Stimulated activated CD4-positive, alpha-beta T cell treated with anti-CD3 and anti-CD28 coated beads, TNF-alpha, amount 100 ng/mL, for 24 hours (primary cell): ENCODE measurements at places on chromosomes 3 and 15.

- DNase-seq, result no peak
Measured at GRCh38 chr3:65107174-65107573, 419.4 kb upstream of the ADAMTS9 start.

DNA sequence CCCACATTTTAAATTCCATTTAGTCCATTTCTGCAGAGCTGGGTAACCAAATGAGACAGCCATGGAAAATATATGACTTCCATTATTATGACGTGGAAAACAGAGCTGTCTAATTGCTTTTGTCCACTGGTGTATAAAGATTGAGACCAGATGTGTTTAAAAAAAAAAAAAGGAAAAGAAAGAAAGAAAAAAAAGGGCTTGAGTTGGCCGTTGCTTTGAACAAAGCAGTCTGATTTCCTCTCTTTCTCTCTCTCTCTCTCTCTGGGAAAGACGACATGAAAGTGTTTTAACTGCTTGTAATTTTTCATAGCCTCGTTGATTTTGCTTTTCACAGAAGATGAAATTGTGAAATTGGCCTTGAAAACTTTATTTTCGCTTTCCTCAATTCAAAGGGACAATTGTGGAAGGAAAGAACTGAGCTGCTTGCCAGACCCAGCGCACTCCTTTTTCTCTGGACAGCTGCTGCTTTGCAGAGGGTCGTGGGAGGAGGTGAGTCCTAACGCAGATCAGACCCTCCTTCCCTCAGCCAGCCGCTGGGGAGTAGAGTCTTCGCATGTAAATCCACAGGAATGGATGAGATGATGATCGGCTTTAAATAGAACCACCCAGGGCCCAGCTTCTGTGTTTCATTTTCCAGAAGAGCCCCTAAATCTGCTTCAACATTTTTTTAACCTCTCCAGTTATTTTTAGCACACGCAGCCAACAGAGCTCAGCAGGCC, 42.8 kb upstream of the UBE2E1 start:
- DNase-seq, result no peak

GRCh38 chr3:24937228-24937627, 442.6 kb upstream of the THRB start:
- no peak for DNase-seq

- DNase-seq, result no peak
Measured at GRCh38 chr3:34858067-34858660, 781.2 kb upstream of the ARPP21 start.

- DNase-seq, result no peak
Measured at GRCh38 chr3:54243056-54243931, 120.9 kb downstream of the CACNA2D3 start.

- no peak for DNase-seq
Measured at GRCh38 chr15:67174864-67175573, 79.4 kb downstream of the AAGAB start.

GRCh38 chr3:8868996-8869395, 94.3 kb downstream of the RAD18 start:
- no peak for DNase-seq

GRCh38 chr15:43100971-43101370, 4.9 kb downstream of the UBR1 start:
- DNase-seq, result no peak

- no peak for DNase-seq
Measured at GRCh38 chr3:112128843-112129727, 4.0 kb downstream of the GCSAM start.

- no peak for DNase-seq
Measured at GRCh38 chr3:197465996-197466549, 89.7 kb downstream of the BDH1 start.

GRCh38 chr3:126057936-126058335, 26.0 kb downstream of the SLC41A3 start:
- no peak for DNase-seq

DNA sequence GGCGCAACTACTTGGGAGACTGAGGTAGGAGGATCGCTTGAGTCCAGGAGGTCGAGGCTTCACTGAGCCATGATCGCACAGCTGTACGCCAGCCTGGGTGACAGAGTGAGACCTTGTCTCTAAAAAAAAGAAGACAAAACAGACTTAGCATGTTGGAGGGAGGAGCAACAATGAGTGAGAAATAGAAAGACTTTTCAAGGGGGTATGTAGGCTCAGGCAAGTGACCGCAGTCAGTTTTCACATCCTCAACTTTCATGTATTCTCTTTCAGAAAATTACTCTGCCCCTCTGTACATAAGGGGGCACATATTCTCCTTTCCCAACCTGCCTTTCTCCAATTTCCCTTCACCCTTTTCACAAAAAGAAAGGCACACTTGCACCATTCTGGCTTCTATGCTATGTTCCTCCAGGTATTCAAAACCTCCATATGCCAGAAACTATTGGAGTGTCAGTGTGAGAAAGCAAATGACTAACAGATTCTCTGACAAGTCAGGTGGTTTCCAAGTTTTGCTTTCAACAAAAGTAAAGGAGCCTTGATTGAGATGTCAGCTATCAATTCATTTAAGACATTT, 7.6 kb downstream of the NSUN3 start:
- DNase-seq, result no peak

DNA sequence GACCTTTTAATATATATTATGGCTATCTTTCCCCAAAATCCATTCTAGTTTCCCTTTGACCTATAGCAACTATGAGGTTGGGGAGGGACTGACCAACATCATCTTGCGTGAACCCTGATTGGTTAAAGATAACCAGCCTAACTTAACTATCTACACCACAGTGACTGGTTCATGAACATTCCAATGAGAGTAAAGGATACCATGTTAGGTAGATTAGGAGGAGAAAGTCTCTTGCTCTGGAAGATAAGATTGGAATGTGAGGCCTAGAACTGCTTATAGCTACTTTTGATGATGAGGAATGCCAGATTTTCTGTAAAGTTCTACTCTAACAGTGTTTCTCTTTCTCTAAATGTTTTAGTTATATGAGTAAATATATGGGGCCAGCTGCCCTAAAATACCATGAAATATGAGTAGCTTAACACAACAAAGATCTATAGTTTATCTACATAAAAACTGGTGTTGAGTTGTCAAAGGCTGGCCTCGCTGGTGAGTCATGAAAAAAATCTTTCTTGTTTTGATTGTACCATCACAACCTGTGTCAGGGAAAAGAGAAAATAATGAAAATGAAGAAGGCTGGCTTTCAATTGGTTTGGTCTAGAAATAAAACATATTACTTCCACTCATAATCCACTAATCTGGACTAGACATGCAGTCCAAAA, 481.4 kb downstream of the NSUN3 start:
- no peak for DNase-seq

- DNase-seq, result no peak
Measured at GRCh38 chr3:53377794-53378193, 30.5 kb upstream of the DCP1A start.

DNA sequence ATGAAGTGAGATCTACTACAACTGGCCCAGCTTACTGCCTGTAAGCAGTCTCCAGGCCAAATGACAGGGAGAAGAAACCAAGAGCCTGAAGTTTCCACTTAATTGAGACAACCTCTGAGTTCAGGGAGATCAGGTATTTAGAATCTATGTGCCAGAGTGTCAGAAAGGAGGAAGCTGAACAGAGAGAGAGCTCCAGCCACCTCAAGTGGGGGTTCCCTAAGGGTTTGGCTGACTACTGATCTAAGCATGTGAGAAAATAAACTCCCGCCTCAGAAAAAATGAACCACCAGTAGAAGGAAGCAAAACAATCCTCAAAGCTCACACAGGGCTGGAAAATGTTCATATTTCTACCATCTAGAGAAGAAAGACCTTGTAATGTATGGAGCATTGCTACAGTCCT, 25.0 kb downstream of the ADAM10 start:
- DNase-seq, result no peak

DNA sequence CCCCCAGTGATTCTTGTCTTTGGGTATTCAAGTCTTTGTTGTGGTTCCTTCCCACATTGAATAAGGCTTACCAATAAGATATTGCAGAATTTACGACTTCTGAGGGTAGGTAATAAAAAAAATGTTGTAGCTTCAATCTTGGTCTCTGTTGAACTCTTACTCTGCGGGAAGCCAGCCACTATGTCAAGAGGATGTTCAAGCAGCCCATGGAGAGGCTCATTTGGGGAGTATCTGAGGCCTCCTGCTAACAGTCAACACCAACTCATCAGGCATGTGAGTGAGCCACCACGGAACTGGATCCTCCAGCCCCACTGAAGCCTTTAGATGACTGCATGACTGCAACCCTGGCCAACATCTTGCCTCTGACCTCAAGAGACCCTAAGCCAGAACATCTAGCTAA, 3.2 kb upstream of the TBC1D23 start:
- DNase-seq, result no peak
